ENCODE measurements at places on chromosomes 1 and 21.

GRCh38 chr21:27690426-27690825 is 723.5 kb upstream of the ADAMTS5 start:
- H3K4me1 ChIP-seq = no peaks in the 10 kb centered on the region
- no peak overlapping the region for H3K4me3 ChIP-seq
- no peak for DNase-seq
- H3K27ac ChIP-seq = no peak overlapping the region
- H3K27me3 ChIP-seq = no peaks in the 10 kb centered on the region
- H3K36me3 ChIP-seq = no peaks in the 10 kb centered on the region

DNA sequence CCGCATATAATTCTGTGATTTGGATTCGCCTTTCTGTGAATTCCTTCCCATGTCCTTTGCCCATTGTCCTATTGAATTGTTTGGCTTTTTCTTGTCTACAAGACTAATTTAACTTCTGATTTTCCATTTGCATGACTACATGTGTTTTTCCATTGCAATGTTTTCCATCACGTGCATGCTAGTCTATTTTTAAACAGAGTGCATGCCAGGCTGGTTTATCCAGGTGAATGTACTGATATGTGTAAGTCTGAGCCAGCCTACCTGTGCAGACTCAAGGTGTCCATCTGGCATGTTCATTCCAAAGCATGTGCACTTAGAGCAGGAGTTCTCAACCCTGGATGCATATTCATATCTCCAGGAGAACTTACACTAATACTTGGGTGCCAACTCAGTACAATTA is 59.7 kb downstream of the INAVA start:
- no peak overlapping the region for H3K27ac ChIP-seq
- no peak for DNase-seq
- no peaks in the 10 kb centered on the region for H3K4me1 ChIP-seq

DNA sequence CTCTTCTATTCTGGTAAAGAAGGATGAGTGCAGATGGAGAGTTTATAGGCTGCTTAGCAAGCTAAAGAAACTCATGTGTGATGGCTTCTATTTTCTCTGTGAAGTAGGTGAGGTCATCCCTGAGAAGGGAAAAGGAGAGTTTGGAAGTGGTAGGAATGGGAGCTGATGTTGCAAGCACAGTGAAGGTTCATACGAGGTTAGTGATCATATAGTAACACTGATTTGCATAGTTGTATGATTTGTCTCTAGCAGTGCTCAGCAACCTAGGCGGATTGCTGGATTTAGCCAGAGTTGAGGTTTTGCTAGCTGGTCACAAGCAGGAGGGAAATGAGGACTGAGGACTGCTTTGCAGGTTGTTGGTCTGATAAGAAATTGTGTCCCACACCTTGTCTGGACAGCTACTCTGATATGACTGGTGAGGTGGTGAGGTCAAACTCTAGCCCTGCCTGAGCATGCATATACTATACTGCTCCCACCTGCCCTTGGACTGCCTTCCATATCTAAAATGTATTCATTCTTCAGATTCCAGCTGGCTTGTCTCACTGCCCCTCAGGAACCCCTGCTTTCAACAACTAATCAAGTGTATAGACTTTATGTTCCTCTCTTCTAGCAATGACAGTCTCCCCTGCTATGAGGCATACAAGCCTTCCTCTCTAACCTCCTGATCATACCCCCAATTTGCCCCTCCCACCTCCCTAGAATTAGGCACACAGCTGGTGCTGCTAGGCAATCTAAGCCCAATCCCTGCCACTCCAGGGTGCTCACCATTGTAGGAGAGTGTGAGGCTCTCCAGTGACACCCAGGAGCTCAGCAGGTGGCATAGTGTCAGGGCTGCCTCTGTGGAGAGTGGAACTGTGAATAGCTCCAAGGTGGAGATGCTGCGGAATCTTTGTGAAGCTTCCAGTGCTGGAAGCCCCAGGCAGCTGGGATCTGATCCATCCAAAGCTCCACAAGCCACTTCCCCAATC is 18.5 kb downstream of the LRRC41 start:
- no peak overlapping the region for H3K27ac ChIP-seq
- H3K4me1 ChIP-seq = no peaks in the 10 kb centered on the region
- H3K27me3 ChIP-seq = no peaks in the 10 kb centered on the region
- H3K4me3 ChIP-seq = no peak overlapping the region
- no peak for DNase-seq

DNA sequence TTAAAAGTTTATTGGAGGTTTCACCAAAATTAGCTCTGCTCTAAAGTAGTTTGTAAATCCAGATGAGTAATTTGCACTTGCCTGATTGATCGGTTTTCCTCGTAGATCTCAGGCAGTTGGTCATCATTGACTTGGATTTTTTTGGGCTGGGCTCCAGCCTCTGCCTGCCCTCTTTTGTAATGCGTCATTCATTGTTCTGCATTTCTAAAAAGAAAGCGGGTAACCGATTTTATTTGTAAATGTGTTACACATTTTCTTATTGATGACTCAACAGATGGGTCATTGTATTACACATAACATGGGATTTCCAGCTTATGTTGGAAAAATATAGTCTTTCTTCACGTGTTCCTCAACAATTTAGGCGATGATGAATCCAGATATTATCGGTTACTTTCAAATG is 5.5 kb downstream of the ETS2 start:
- H3K27me3 ChIP-seq = no peaks in the 10 kb centered on the region
- peak overlapping the region; percentile 93 for H3K27ac ChIP-seq
- peaks cover 76% of the 10 kb centered on the region for H3K4me1 ChIP-seq
- H3K4me3 ChIP-seq = no peak overlapping the region
- H3K36me3 ChIP-seq = peaks cover 6% of the 10 kb centered on the region
- no peak for DNase-seq

- no peak overlapping the region for H3K27ac ChIP-seq
- peak; percentile 75 for DNase-seq
- peaks cover 3% of the 10 kb centered on the region for H3K4me1 ChIP-seq
- H3K4me3 ChIP-seq = no peak overlapping the region
These were observed 76.5 kb downstream of the TENT5C start for GRCh38 chr1:117682372-117682771.

Measured in sigmoid colon (tissue), 7 donors.